Uterine smooth muscle cell (primary cell): ENCODE measurements at places on chromosomes 1 and 21. TPM values are rescaled to one million over a fixed set of nuclear protein-coding genes. Genes with fewer than 3 reads are reported as not detected.

Gene CFHR3
- not detected in 2 replicates for total RNA-seq

Gene RXFP4
- total RNA-seq = 0.11 and 0.12 TPM in 2 replicates

Gene CTNNBIP1
- total RNA-seq = 24.2 and 25.2 TPM in 2 replicates

Gene RHD
- 0.12 TPM in 1 of 2 replicates, not detected in the other for total RNA-seq

Gene ILDR2
- total RNA-seq = 0.11 TPM in 1 of 2 replicates, not detected in the other

Gene ANKRD34A
- total RNA-seq = 0.33 and 0.50 TPM in 2 replicates

Gene ZYG11B
- 58.9 and 63.9 TPM in 2 replicates for total RNA-seq

Gene LINGO4
- total RNA-seq = under 0.01 TPM in 1 of 2 replicates, not detected in the other

Gene MAP3K21
- total RNA-seq = 1.7 and 2.5 TPM in 2 replicates
